Naive thymus-derived CD4-positive, alpha-beta T cell (primary cell): ENCODE measurements at places on chromosomes 2 and 18. TPM values are rescaled to one million over a fixed set of nuclear protein-coding genes. Genes with fewer than 3 reads are reported as not detected.

- DNase-seq: no peak
Measured at GRCh38 chr18:79624356-79625170, 55.0 kb upstream of the CTDP1 start.

GRCh38 chr18:79123948-79124347 is 54.8 kb downstream of the ATP9B start:
- no peak for DNase-seq

- no peak for DNase-seq
Measured at GRCh38 chr18:12841070-12841469, 43.0 kb downstream of the PTPN2 start.

- DNase-seq: no peak
Measured at GRCh38 chr2:86300496-86300895, 36.9 kb downstream of the REEP1 start.

Gene NPPC
- total RNA-seq: not detected

DNA sequence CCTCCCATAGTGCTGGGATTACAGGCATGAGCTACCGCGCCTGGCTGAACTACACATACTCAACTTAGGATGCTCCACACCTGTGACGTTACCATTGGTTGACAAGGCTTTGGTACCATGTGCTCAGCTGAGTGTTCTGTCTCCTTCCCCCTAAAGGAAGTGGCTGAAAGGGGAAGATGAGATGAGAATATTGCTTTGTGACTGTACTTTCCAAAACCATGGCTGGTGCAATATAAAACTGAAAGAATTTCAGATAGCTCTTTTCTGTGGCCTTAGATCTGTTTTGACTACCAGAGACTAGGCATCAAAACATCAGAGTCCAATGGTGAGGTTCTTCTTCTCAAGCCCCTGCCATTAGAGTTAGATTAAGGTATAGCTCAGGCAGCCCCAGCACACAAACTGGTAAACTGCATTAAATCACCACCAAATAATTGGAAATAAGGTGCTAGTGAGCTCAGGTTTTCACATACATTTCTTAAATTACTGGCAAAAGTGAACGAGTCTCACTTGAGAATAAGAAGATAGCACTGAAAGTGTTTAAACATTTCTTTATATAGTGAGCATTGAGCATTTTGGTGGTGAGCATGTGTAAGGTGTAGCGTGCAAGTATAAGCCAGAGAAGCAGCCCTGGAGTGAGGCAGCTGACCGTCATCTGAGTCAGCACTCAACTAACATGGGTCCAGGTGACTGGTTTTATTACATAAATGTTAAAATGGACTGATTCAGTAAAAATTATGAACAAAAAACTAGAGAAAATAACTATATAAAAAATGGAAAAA is 113.5 kb upstream of the FZD5 start:
- no peak for DNase-seq
